ENCODE measurements at places on chromosomes 7 and 10. TPM values are rescaled to one million over a fixed set of nuclear protein-coding genes. Genes with fewer than 3 reads are reported as not detected.

DNA sequence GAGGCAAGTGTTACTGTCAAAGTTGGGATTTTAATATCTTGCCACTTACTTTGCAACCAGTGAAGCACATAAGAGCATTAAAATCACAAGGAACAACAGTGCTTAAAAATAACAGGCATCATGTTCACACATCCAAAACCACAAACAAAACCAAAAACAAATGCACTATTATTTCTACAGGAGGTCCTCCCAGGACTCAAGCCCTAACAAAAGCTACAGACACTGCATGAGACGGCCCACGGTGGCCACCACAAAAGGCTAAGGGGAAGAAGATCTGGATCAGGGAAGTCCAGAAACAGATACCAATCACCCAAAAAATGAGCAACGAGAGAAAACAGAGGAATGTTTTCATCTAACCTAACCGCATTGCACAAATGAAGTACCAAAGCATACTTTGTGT lies 158.4 kb downstream of the ZMYND11 start:
- no peaks in the 10 kb centered on the region for H3K36me3 ChIP-seq
- H3K27ac ChIP-seq = no peak overlapping the region
- no peaks in the 10 kb centered on the region for H3K27me3 ChIP-seq
- no peak for DNase-seq

DNA sequence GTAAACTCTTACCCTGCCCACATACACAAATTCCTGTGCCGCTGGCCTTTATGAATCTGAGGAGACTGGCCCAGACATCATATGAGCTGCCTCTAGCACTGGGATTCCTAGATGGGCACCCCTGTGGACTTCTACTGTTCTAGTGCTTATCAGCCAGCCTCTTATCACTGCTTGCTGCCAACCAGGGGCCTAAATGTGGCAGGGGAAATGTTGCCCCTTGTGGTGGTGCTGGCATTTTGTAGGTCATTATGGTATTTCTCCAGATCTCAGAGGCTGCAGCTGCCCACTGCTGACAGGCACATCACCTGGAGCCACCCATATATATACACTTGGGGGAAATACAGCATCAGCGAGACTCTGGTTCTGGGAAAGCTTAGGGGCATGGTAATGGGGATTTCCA lies 5.4 kb downstream of the SFR1 start:
- peaks cover 15% of the 10 kb centered on the region for H3K36me3 ChIP-seq
- no peaks in the 10 kb centered on the region for H3K27me3 ChIP-seq
- H3K27ac ChIP-seq = peak overlapping the region; percentile 31
- no peak overlapping the region for H3K4me3 ChIP-seq
- peaks cover 25% of the 10 kb centered on the region for H3K4me1 ChIP-seq

The PNLIPRP2 gene
- not detected for total RNA-seq

The GRK5 gene
- 14.8 TPM for total RNA-seq

DNA sequence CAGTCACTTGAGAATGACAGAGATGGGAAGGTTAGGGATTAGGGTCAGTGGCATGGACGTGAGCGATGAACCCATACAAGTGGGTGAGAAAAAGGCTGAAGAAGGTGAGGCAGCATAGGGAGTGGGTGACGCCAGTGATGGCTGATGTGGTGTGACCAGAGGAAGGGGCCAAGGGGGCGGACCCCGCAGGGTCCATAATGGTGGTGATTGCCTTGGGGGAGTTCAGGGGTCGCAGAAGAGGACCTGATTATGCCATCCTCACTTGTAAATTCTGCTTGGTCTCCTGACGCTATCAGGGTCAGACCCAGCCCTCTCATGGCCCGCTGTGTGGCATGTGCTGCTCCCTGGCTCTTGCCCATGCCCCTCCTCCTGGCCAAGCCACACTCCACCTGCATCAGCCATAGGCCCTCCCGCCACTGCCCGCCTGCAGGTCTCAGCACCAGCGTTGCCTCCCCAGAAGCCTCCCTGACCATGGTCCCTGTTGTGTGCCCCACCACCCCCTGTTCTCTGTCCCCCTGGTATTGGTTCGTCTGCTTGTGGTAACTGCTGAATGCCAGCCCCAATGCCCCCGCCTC lies 235.7 kb downstream of the EBF3 start:
- H3K27ac ChIP-seq = no peak overlapping the region
- peaks cover 45% of the 10 kb centered on the region for H3K36me3 ChIP-seq
- H3K4me1 ChIP-seq = no peaks in the 10 kb centered on the region
- no peak for DNase-seq

The DLX6 gene
- not detected for total RNA-seq

GRCh38 chr10:30436671-30437030 lies 2.7 kb downstream of the MAP3K8 start:
- H3K4me3 ChIP-seq = peak overlapping the region; percentile 78
- peaks cover 3% of the 10 kb centered on the region for H3K27me3 ChIP-seq
- H3K36me3 ChIP-seq = peaks cover 37% of the 10 kb centered on the region
- peaks cover 52% of the 10 kb centered on the region for H3K4me1 ChIP-seq
- DNase-seq = no peak

GRCh38 chr7:42262964-42263363 lies 26.0 kb upstream of the GLI3 start:
- no peak overlapping the region for H3K27ac ChIP-seq
- H3K4me3 ChIP-seq = no peak overlapping the region

DNA sequence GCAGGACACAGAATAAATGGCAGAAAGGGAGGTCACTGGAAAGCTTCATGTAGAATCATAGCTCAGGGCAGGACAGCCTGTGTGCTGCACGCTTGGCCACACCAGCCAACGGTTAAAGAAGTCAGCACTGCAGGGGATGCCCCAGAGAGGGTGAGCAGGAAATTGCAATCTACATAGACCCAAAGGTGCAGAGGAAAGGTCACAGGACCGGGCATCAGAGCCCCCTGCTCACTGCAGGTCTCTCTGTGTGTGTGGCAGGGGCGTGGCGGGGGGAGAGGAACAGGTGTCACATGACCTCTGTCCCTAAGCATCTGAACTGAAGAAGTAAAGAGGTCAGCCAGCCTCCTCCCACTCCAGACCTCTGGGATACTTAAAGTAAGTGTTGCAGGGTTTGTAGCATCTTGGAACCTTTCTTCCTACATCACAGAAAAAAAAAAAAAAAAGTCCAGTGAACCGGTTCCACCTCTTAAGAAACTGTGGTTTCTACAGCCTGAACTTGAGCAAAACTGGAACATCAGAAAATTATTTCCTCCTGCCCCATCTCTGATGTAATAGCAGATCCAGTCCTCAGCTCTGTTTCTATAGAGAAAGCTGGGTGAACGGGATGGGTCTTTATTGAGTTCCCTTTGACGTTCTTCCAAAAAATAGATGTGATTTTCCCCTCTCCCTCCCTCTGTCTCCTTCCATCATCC lies 64.3 kb downstream of the RGS10 start:
- peaks cover 28% of the 10 kb centered on the region for H3K4me1 ChIP-seq
- peak overlapping the region; percentile 26 for H3K4me3 ChIP-seq
- H3K27me3 ChIP-seq = no peaks in the 10 kb centered on the region
- H3K27ac ChIP-seq = peak overlapping the region; percentile 41

- no peaks in the 10 kb centered on the region for H3K4me1 ChIP-seq
- no peak for DNase-seq
- H3K4me3 ChIP-seq = no peak overlapping the region
- H3K27me3 ChIP-seq = no peaks in the 10 kb centered on the region
- H3K36me3 ChIP-seq = no peaks in the 10 kb centered on the region
Measured at GRCh38 chr10:27192284-27192683, 37.1 kb downstream of the MASTL start.

DNA sequence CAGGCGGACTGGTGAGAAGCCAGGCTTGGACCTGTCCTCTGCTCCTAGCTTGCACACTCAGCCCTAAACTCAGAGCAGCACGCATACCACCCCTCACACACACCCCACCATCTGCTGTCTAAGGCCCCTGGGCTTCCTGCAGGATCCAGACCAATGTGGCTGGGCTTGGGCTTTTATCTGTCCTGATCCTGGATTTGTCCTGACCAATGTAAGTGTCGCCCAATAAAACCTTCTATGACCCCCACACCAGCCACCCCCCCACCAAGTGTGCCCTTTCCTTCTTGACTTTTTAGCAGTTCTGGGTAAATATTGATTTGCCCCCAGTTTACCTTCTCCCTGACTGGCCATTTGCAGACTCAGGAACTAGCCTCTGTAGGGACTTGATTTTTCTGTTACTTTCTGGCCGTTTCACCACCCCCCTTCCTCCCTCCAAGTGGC lies 1.7 kb upstream of the HOXA13 start:
- no peak overlapping the region for H3K27ac ChIP-seq
- peaks cover 84% of the 10 kb centered on the region for H3K27me3 ChIP-seq
- DNase-seq = no peak
- H3K36me3 ChIP-seq = no peaks in the 10 kb centered on the region

GRCh38 chr10:96619120-96619519 lies 32.3 kb upstream of the TM9SF3 start:
- no peaks in the 10 kb centered on the region for H3K36me3 ChIP-seq
- DNase-seq = no peak
- no peak overlapping the region for H3K4me3 ChIP-seq
- no peaks in the 10 kb centered on the region for H3K27me3 ChIP-seq

The SH2D4B gene
- 0.20 TPM for total RNA-seq

DNA sequence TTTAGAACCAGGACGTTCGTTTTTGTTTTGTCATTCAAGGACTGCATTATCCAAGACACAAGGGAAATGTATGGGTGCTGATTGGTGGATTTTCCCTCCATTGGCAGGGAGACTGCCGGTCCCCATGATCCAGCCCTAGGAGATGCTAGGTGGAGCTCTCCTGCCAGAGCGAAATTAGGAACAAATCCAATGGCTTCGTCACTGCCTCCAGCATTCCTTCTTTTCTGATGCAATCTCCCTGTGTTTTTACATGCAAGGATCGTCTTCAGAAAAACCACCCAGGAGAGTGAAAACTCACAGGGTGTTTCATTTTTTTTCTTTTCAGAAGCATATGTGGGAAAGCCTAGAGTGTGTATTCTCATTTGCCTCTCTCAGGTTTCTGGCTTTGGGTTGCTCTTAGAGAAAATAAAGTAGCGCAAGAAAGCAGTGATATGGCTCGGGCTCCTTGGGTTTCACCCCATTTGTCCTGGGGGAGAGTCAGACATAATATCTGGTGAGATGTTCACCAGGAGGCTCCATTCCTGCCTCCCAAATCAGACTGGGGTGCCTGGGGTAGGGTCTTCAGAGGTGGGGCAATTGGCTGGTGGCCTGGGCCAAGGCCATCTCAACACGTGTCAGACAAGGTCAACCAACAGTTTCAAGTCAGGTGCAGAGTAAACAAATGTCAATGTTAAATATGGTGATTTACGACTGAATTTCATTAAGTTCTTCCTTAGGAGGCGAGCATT lies 450.9 kb upstream of the MKI67 start:
- no peaks in the 10 kb centered on the region for H3K4me1 ChIP-seq
- H3K27ac ChIP-seq = no peak overlapping the region
- H3K27me3 ChIP-seq = peaks cover 1% of the 10 kb centered on the region
- H3K4me3 ChIP-seq = no peak overlapping the region

The PTPRN2 gene
- 0.65 TPM for total RNA-seq

DNA sequence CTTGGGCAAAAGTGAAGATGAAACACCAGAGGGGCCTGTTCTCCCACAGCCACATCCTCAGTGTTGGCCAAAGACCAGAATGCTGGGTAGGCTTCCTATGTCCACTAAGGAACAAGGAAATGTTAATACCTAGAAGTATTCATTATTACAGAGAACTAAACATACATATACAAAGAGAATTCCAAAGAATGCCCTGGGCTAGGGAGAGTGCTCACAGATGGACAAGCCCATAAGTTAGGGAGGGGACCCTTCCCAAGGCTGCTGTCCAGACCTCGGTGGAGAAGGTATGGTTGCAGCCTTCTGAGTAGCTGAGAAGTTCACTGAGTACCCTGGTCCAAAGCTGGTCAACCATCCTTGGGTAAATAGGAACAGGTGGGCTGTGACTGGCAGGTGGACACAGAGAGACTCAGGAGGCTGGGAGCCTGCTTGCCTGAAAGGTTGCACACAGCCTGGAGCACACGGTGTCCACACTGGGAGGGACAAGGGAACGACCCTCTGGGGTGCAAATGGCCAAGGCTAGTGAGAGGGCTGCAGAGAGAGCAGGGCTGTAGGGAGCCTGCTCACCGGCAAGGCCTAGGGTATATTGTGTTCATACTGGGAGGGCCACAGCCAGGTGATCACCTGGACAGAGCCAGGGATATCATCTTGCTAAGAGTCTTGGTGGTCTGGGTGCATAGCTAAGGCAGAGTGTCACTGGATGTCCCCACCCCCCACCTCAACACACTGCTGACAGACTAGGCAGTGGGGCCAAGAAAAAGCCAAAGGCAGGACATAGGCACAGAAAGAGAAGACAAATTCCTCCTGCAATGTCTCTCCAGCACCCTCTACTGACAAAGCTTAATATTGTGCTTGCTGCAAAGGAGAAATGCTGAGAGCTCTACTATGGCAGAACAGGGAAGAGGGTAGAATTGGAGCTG lies 40.3 kb downstream of the CPVL start:
- no peaks in the 10 kb centered on the region for H3K27me3 ChIP-seq
- no peaks in the 10 kb centered on the region for H3K36me3 ChIP-seq
- H3K4me1 ChIP-seq = no peaks in the 10 kb centered on the region
- no peak overlapping the region for H3K27ac ChIP-seq
- no peak overlapping the region for H3K4me3 ChIP-seq
- DNase-seq = peak; percentile 22

The BAG3 gene
- total RNA-seq = 13.4 TPM

The CHST3 gene
- 0.36 TPM for total RNA-seq

DNA sequence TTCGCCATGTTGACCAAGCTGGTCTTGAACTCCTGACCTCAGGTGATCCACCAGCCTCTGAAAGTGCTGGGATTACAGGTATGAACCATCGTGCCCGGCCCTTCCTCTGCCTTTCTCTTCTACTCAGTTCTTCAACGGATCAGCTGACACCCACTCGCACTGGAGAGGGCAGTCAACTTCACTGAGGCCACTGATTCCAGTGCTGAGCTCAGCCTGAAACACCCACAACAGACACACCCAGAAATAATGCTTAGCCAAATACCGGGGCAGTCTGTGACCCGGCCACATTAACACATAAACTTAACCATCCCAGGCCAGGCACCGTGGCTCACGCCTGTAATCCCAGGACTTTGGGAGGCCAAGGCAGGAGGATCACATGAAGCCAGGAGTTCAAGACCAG lies 119.3 kb upstream of the CHST15 start:
- H3K27ac ChIP-seq = no peak overlapping the region
- H3K27me3 ChIP-seq = peaks cover 3% of the 10 kb centered on the region
- no peak for DNase-seq
- no peaks in the 10 kb centered on the region for H3K4me1 ChIP-seq

GRCh38 chr7:22566592-22566991 lies 66.6 kb upstream of the STEAP1B start:
- no peaks in the 10 kb centered on the region for H3K36me3 ChIP-seq
- peaks cover 60% of the 10 kb centered on the region for H3K27me3 ChIP-seq
- H3K27ac ChIP-seq = no peak overlapping the region
- no peak overlapping the region for H3K4me3 ChIP-seq

GRCh38 chr7:130486114-130486953 lies 5.6 kb upstream of the MEST start:
- H3K4me3 ChIP-seq = peak overlapping the region; percentile 71
- peaks cover 25% of the 10 kb centered on the region for H3K4me1 ChIP-seq
- no peaks in the 10 kb centered on the region for H3K36me3 ChIP-seq
- peak overlapping the region; percentile 68 for H3K27ac ChIP-seq
- peak; percentile 70 for DNase-seq
- peaks cover 13% of the 10 kb centered on the region for H3K27me3 ChIP-seq

- H3K36me3 ChIP-seq = peaks cover 29% of the 10 kb centered on the region
- H3K4me1 ChIP-seq = peaks cover 4% of the 10 kb centered on the region
- H3K4me3 ChIP-seq = no peak overlapping the region
- no peaks in the 10 kb centered on the region for H3K27me3 ChIP-seq
Measured at GRCh38 chr7:127940381-127941160, 90.7 kb downstream of the LRRC4 start.

The ITGB8 gene
- total RNA-seq = not detected
